ENCODE measurements at places on chromosomes 2 and 18.
A peak's percentile ranks its signal among the peaks of the same experiment; 100 is the strongest.

DNA sequence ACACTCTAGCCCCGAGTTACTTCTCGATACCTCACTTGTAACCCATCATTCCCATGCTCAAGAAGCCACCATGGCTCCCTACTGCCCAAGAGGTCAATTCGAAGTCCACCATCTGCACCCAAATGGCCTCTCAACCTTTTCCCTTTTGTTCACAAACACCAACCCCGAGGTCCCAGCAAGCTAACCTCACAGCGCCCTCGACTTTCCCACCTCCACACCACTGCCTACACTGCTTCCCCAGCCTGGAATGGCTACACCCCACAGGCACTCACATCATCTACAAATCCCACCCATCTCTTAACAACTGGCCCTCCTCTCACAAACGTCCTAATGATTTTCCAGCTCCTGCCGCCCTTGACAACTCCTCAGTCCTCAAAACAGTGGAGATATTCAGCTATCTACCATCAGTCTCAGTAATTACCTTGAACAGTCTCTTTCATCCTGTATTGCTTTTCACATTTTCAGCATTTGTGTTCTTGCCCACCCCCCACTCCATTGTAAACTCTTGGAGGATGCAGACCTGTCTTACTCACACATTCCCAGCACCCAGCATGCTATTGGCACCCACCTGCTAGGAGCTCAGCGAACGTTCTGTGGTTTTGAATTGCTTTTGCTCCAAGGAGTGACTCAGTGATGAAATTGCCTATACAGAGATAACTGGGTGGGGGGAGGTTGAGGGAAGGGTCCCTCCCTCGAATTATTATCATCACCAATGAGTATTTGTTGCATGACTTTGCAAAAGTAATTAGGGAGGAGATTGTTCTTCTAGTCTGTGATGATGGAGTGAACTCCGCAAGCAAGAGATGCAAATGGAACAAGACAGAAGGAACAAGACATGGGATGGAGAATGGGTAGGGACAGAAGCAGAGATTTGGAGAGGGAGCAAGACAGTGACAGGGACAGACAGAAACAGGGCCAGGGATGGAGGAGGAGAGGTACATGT is 106.8 kb downstream of the CYP26B1 start:
- DNase-seq: no peak

GRCh38 chr18:26826656-26827235 is 38.8 kb downstream of the AQP4 start:
- no peak for DNase-seq

- peak; percentile 46 for DNase-seq
Observed at GRCh38 chr18:31250902-31251301, 67.1 kb upstream of the DSG1 start.

GRCh38 chr2:205058409-205058808 is 513.1 kb downstream of the PARD3B start:
- DNase-seq: peak; percentile 31

GRCh38 chr2:3612639-3613523 is 18.0 kb downstream of the COLEC11 start:
- DNase-seq: no peak

DNA sequence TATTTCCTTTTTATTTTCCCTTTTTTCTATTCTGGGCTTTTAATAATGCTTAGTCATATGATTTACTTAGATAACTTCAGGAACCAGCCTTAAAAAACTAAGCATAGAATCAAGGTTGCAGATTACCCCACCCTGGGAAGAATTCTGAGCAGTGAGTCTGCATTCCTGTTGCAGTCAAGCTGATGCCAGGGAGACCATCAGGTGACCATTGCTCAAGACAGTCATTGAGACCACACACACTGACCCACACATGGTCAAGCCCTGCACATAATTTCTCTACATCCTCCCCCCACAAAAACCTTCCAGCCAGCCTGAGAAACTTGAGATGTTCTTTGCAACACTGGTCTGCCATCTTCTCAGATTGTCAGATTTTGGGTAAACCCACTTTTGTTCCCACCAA is 83.9 kb downstream of the SH3YL1 start:
- DNase-seq: no peak

DNA sequence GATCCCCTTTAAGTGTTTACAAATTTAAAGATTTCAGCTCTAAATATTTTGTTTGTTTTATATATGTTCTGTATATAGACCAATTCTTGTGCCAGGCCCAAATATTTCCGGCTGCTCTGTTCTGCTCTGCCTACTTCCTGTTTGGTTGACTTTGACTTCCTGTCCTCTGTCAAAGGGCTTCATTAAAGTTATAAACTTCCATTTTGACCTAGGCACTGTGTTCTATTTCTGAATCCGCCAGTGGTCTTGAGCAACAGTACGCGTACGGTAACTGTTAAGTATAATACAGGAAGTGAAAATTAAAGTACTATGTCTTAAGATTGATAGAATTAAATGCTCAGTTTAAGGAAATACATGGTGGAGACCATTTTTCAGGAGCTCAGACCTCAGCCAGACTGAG is 13.5 kb upstream of the REL start:
- no peak for DNase-seq

DNA sequence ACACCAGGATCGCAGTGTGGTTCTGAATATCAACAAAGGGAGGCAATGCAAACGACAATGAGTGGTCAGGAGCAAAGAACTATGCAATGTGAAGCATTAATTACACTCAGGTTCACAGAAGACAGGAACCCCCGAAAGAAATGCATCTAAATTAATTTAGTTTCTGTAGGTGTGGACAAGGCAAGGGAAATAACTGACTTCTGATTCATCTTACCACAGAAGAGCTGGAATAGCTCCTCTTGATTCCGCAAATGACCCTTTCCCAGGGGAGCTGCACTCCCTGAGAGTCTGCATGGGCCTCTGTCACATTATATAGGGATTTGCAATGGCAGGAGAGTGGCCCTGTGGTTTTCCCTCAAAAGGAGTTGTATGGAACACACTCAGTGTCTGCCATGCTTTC is 263.9 kb upstream of the APCDD1 start:
- peak; percentile 55 for DNase-seq

DNA sequence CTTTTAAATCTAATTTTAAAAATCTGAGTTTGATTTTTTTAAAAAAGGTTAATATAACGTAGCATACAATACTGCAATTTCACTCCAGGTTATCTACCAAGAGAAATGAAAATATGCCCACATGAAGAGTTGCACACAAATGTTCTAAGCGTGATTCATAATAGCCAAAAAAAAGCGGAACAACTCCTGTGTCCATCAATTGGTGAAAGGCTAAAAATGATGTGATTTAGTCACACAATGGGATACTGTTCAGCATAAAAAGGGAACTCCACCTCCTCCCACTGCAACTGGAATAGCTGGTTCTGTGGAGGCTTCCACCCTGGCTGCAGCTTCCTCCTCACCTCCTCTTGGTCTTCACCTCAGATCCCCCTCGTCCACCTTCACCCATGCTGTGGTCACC is 132.8 kb downstream of the PIK3C3 start:
- DNase-seq: no peak

DNA sequence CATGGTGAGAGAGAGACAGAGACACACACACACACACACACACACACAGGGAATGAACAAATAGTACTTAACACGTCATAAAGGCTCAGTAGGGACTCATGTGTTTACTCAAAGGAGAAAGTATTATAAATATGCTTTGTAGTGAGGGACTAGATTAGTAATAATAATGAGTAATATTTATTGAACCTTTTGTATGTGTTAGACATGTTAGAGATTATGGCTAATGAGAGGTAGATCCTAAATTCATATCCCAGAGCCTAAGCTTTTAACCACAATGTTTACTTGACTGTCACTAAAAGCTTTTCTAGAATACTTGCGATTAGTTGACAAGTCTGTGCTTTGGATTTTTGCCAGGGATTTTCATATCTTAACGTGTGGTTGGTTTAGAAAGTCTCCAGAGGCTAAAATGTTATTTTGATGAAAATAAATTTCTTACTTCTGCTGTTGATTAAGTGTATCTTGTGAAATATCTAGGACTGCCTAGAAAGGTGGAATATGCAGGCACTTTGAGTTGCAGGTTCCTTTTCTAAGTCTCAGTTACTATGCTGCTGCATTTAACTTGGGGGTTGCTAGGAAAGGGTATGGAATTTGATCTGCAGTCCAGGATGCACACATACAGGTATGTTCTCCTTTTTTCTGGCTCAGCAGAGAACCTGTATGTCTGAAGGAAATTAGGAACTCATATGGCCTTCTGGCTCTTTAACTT is 64.5 kb downstream of the UBR3 start:
- DNase-seq: peak; percentile 94

GRCh38 chr2:62254424-62255266 is 58.7 kb downstream of the B3GNT2 start:
- DNase-seq: no peak

DNA sequence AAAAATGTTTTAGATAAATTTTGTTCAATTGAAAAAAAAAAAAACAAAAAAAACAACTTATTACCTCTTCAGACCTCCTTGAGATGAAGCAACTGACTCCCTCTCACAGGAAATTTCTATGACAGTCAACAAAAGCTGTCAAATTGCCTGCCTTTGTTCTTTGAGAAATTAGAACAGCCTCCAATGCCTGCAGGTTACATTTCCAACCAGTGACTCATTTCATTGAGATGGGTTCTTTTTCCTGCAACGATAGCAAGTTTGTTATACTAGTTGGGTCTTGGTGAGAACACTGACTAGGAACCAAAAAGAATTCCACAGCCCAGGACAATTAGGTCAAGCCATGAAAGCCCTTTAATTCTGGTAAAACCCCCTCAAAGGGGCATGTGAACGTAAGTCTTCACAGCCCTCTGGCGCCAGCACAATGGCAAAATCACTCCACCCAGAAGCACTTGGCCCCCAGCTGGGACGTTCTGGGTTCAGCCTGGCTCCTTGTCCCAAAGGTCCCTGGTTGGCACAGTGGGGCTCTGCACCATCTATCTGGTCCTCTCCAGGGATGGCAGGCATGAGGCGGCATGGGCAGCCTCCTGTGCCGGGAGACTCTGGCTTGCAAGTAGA is 87.0 kb downstream of the SPP2 start:
- no peak for DNase-seq

DNA sequence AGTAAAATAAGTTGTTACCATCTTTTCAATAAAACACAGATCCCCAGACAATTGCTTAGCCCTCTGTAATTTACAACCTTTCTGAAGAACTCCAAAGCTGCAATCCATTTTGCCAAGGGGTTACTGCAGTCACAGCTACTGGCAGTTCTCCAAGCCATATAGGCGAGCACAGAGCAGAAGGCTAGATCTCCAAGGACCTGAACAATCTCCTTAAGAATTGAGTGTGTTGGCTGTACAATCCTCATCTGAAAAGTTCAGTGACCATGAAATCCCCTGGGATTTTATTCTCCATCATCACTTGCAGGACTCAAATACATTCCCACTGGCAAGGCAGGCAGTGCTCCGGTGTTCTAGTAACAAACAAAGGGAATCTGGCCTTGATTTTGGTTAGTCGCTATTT is 103.9 kb upstream of the LRP1B start:
- no peak for DNase-seq

GRCh38 chr2:24793761-24794435 is 673 bp downstream of the CENPO start:
- no peak for DNase-seq

GRCh38 chr2:189880832-189881492 is 96.7 kb downstream of the PMS1 start:
- no peak for DNase-seq

DNA sequence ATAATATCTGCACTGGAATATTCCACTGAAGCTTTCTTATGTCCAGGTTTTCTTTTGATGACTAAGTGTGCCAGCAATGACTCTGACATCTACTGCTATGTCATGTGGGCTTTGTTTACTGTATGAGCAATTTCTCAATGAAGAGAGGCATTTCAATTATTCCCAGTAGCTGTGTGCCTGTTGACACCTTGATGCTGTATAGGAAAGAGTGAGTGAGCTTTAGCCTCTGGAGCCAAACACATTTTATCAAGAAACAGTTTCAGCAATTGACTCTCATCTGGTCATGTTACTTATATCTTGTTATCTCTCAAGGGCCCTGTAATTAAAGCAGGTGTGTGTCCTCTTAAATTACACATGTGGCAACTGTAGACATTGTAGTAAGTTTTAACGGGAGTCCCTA is 493.2 kb upstream of the FANCL start:
- DNase-seq: peak; percentile 43

- DNase-seq: no peak
Observed at GRCh38 chr2:31998731-31999383, 12.0 kb downstream of the MEMO1 start.

GRCh38 chr2:19576411-19576810 is 218.0 kb upstream of the OSR1 start:
- DNase-seq: no peak

DNA sequence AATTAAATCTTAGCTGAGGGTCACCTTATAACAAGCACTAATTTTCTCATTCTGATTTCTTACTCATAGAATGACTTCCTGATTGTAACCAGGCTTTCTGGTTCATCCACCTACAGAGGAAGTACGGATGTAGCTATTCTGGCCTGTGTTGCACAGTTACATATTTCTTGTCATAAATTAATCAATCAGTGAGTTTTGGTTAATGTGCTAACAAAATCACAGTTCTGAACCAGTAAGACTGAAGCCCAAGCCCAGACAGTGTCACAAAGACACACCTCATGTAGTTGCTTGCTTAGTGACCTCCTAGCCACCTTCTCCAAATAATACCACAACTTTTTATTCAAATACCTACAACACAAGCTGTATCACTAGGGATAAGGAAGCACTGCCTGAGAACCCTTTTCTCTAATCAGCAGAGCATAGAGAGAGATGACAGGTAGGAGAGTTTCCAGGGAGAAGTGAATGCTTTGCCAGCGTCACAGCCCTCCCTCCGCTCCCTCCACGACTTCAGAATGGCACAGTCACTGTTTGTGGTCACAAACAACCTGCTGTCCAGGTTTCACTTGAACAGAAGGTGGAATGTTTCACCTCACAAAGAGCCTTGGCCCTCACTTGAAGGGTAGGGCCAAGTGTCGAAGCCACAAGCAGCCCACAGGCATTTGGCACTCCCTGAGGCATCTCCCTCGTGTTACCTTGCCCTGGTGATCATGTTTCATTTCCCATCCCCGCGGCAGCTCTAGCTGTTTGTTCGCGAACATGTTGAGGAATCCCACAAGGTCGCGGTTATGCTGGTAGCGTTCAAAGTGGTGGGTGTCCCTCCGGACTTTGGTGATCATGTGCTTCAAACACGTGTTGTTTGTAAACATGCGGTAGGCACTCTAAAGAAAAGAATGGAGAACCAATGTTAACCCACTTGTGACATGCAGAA is 120.8 kb upstream of the STK17B start:
- DNase-seq: no peak

DNA sequence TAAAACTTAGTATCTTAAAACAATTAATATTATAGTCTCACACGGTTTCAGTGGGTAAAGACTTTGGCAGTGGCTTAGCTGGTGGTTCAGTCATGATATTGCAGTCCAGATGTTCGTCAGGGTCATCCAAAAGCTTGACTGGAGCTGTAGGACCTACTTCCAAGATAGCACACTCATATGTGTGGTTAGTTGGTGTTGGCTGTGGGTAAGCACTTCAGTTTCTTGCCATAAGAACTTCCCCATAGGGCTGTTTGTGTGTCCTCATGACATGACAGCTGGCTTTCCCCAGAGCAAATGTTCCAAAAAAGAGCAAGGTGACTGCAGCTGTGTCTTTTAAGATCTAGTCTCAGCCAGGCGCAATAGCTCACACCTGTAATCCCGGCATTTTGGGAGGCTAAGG is 48.5 kb upstream of the EPC2 start:
- no peak for DNase-seq
